Camera-type eye (tissue), 1 donor: ENCODE measurements at places on chromosomes 1 and 21. TPM values are rescaled to one million over a fixed set of nuclear protein-coding genes. Genes with fewer than 3 reads are reported as not detected.

The KMO gene
- total RNA-seq, result 12.8 TPM

The EPHA10 gene
- total RNA-seq, result 9.4 TPM

The RIPK4 gene
- total RNA-seq, result 8.8 TPM

The MOB3C gene
- 11.8 TPM for total RNA-seq

The CATSPER4 gene
- total RNA-seq, result not detected

The GRHL3 gene
- 0.55 TPM for total RNA-seq

The AGMAT gene
- total RNA-seq, result 1.2 TPM

The B3GALT2 gene
- total RNA-seq, result 25.5 TPM

The HHAT gene
- total RNA-seq, result 13.1 TPM

The CHI3L2 gene
- total RNA-seq, result not detected

The PAQR6 gene
- 4.6 TPM for total RNA-seq

The TMEM52 gene
- total RNA-seq, result 1.9 TPM

The SMIM1 gene
- 2.1 TPM for total RNA-seq

The CCDC17 gene
- total RNA-seq, result 0.93 TPM

The PIK3R3 gene
- 33.9 TPM for total RNA-seq

The C1orf226 gene
- 12.4 TPM for total RNA-seq

The ECE1 gene
- 52.1 TPM for total RNA-seq

The ELAVL4 gene
- 15.3 TPM for total RNA-seq

The MSH4 gene
- 0.77 TPM for total RNA-seq

The ELAPOR1 gene
- 7.4 TPM for total RNA-seq

The INAVA gene
- 6.2 TPM for total RNA-seq

The F3 gene
- total RNA-seq, result 83.5 TPM

The RSPH1 gene
- total RNA-seq, result 1.2 TPM

The RCAN3 gene
- total RNA-seq, result 15.1 TPM

The SERBP1 gene
- 293 TPM for total RNA-seq

The SZT2 gene
- 52.4 TPM for total RNA-seq

The KRTAP12-2 gene
- total RNA-seq, result not detected

The DAB1 gene
- 17.9 TPM for total RNA-seq

The KIRREL1 gene
- 80.8 TPM for total RNA-seq

The KRTAP12-4 gene
- total RNA-seq, result not detected

The RPE65 gene
- 37.7 TPM for total RNA-seq

The MPL gene
- 0.93 TPM for total RNA-seq

The CHI3L1 gene
- total RNA-seq, result 6.3 TPM

The RTCA gene
- 46.9 TPM for total RNA-seq

The FCRL4 gene
- total RNA-seq, result not detected

The TRIM46 gene
- 5.7 TPM for total RNA-seq

The CTSE gene
- total RNA-seq, result 0.27 TPM

The ACP6 gene
- 8.0 TPM for total RNA-seq

The GJA9 gene
- not detected for total RNA-seq

The C1orf56 gene
- total RNA-seq, result 8.9 TPM

The HTR1D gene
- not detected for total RNA-seq

The BACE2 gene
- 60.8 TPM for total RNA-seq

The TMEM82 gene
- total RNA-seq, result not detected

The LBR gene
- 83.9 TPM for total RNA-seq

The SAMD13 gene
- 5.2 TPM for total RNA-seq
